ENCODE measurements at places on chromosomes 6 and 20. TPM values are rescaled to one million over a fixed set of nuclear protein-coding genes. Genes with fewer than 3 reads are reported as not detected.

The FHL5 gene
- 12.9 TPM for total RNA-seq

DNA sequence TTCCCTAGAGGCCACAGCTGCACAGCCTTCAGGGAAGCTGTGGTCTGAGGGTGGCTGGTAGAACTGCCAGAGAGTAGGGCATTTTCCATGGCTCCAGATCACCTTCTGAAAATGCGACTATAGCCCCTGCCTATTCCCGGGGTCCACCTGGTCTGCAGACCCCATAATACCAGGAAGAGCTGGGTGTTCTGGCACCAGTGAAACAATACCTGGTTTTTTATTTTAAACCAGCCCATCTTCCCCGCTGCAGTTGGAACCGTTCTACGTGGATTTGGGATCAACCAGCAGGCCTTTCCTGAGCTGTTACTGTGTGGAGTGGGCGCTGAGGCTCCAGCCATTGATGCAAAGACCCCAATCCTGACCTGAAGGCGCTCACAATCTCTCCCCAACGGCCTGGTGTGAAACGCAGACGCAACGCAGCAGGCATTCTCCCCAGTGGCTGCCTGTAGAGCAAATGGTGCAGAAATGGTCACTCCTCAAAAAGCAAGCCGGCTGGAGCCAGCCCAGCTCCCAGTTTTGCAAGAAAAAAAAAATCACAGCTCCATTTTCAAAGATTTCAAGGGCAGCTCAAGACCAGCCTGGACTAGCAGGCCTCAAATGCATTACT lies 11.3 kb downstream of the NPEPL1 start:
- DNase-seq: no peak

DNA sequence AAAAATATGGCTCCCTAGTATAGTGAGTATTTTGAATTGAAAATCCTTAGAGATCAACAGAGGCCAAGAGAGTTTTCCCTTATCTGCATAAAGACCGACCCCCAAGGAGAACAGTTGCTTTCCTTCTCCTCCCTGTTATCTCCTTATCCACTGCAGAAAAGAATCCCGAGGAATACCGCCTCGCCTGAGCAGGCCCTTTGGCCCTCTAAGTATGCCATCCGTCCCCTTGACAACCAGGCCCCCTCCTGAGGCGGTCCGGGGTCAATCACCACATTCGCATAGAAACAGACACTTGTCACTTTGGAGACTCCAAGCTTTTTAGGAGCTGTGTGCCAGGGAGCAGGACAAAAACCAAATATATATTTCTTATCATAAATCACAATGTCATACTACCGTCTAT lies 15.9 kb upstream of the GGTLC1 start:
- no peak for DNase-seq

DNA sequence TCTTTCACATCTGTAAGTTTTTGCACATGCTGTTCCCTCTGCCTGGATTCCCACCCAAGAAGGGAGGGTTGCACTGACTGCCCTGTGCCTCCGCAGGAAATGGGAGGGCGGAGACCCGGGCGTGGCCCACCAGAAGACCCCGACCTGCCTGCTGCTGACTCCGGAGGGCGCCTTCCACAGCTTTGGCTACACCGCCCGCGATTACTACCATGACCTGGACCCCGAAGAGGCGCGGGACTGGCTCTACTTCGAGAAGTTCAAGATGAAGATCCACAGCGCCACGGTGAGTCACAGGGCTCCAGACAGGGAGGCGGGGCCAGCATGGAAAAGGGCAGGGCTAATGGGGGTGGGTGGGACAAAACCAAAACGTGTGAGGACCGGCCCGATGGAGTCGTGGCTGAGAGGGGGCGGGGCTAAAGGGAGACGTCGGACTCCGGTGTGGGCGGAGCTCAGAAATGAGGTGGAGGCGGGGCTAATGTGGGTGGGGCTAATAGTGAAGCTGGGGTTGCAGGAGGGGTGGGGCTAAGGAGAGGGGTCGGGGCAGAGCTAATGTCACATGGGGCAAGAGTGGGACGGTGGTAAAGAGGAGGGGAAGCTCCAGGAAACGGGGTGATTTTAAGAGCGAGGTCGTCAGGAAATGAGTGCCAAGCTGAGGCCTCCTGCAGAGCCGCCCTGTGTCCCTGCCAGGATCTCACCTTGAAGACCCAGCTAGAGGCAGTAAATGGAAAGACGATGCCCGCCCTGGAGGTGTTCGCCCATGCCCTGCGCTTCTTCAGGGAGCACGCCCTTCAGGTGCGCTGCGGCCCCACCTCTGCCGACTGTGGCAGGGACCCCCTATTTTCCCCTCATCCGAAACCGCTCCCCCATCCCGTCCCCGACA lies 12.6 kb downstream of the HSPA12B start:
- no peak for DNase-seq

GRCh38 chr20:60255866-60256265 lies 297.6 kb downstream of the CDH26 start:
- no peak for DNase-seq

Measured in omental fat pad (tissue), 4 donors.